Activated CD4-positive, alpha-beta T cell treated with anti-CD3 and anti-CD28 coated beads, Interleukin-2, amount 10 ng/mL, durations not matched to agents 24 days and 14 days (primary cell): ENCODE measurements at places on chromosomes 13 and 19.

GRCh38 chr13:49183672-49184325 is 36.3 kb upstream of the MLNR start:
- no peak for DNase-seq

DNA sequence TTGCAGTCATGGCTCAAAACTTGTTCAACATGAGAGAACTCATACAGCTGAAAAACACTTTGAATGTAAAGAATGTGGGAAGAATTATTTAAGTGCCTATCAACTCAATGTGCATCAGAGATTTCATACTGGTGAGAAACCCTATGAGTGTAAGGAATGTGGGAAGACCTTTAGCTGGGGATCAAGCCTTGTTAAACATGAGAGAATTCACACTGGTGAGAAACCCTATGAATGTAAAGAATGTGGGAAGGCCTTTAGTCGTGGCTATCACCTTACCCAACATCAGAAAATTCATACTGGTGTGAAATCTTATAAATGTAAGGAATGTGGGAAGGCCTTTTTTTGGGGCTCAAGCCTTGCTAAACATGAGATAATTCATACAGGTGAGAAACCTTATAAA is 20.1 kb downstream of the ZNF283 start:
- DNase-seq, result no peak

- peak; percentile 85 for DNase-seq
Measured at GRCh38 chr19:5718579-5719273, 1.2 kb downstream of the LONP1 start.

- no peak for DNase-seq
Measured at GRCh38 chr19:33133438-33134031, 1.6 kb downstream of the WDR88 start.

DNA sequence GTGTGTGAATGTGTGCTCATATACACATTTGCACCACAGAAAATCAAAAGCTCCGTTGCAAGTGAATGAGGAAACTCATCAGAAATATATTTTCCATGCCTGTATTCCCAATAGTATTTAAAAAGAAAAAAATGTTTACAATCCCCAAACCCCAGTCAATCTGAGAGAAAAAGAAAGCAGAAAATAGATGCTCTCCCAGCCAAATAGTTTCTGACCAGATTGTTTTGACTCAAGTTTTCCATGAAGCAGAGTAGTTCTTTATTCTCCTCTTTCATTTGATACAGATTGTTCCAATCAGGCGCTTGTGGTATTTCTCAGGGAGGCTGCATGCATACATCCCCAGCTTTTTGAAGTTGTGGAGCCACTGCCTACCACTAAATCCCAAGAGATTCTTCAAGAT is 110.6 kb downstream of the STARD13 start:
- no peak for DNase-seq

DNA sequence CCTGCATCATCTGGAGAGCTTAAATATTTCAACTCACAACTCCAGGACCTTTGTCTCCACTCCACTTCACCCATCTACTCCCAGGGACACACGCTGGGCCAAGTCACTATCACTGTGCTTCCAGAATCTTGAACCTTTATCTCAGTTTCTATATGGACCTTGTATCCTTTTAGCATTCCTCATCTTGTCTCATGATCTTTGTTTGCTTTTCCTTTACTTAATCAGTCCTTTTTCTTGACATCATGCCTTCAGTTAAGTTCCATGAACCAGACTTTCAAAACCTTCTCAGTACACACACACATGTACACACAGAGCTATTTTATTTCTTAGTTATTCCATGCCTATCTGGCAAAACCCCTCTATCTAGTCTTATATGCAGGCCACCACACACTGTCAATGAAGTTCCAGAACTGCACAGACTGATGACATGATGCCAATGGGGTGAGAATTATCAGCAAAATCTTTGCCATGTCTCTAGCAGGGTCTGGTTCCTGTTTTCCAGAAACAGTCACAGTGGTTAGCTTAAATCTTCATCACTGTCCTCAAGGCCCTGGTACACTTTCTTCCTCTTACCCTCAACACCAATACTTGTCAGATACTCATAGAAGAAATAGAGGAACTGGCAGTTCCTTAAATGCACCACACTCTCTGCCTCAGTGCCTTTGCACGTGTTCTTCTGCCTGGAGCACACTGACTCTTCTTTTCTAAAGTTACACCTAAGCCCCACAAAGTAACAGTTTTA is 77.6 kb upstream of the STARD13 start:
- no peak for DNase-seq

GRCh38 chr13:47917022-47917574 is 84.0 kb downstream of the SUCLA2 start:
- no peak for DNase-seq

GRCh38 chr19:54127688-54128440 is 9.7 kb upstream of the CNOT3 start:
- DNase-seq, result no peak

DNA sequence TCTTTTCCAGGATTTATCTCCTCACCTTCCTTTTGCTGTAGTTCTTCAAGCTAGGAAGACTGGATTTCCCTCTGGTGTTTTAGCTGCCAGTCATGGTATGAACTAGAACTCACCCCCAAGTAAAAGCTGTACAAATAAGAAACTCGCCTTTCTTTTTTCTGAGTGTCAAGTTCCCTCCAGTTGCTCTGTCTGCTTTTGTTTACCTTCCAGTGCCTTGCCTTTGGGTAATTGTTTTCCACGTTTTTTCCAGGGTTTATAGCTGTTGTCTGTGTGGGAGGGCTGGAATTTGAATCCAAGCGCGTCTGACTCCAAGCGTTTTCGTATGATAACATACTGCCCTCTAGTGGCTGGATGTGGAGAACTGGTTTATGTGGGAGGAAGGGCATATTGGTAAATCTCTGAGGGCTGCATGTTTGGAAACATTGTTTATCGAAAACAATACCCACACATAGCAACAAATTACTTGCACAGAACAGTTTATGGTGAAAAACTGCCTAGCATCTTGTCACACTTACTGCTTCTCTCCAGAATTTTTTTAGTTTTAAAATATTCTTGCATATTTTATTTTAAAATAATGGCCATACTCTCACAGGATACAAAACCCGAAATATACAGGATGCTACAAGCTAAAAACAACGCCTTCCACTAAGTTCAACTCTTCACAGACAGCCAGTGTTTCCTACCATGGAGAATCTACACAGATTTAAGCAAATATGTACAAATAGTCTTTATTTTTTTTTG is 19.2 kb downstream of the RCN3 start:
- DNase-seq, result peak; percentile 93

GRCh38 chr19:38564981-38565690 is 52.6 kb downstream of the MAP4K1 start:
- peak; percentile 71 for DNase-seq

DNA sequence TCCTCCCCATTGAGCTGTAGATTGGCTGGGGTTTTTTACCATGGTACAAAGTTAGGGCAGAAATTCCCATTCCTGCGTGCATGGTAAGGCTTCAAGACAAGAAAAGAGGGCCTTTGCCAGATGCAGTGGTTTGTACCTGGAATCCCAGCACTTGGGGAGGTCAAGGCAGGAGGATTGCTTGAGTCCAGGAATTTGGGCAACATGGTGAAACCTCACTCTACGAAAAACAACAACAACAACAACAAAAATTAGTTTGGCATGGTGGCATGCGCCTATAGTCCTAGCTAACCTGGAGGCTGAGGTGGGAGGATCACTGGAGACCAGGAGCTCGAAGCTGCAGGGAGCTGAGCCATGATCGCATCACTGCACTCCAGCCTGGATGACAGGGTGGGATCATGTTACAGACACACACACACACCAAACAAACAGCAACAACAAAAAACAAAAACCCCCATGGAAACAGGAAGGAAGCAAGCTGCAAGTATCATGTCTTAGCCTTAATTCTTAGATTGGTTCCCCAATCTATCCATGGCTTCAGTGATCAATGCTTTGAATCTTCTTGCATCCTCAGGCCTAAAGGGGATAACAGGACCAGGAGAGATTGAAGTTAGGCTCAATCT is 5.5 kb upstream of the WTIP start:
- no peak for DNase-seq

DNA sequence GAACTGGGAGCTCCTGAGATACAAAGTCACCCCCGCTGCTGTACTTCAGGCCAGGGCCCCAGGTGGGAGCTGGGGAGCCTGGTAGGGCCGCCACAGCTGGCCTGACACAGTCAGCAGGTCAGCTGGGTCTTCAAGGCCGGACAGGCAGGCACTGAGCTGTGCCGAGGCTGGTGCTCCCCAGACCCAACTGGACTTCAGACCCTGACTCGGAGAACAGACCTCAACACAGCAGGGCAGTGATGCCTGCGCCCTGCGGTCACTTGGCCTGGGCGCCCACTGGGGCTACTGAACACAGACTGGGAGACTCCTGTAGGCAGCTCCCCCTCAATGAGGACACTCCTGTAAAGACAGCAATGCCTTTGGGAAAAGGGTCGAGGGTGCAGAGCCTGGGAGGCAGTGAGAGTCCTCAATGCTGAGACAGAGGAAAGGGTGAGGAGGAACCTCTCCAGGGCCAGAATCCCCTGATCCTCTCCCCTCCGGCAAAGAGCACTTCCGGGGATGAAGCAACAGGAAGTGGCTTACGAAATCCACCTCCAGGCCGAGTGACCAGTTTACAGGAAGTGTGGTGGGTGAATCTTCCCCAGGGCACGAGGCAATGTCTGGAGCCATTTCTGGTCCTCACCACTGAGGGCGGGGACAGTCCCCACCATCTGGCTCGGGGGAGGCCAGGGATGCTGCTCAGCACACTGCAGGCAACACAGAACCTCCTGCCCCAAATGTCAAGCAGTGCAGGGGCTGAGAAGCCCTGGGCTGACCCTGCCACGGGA is 40.8 kb upstream of the ISYNA1 start:
- DNase-seq, result peak; percentile 84

GRCh38 chr13:29196409-29197074 is 376.4 kb downstream of the MTUS2 start:
- DNase-seq, result no peak

DNA sequence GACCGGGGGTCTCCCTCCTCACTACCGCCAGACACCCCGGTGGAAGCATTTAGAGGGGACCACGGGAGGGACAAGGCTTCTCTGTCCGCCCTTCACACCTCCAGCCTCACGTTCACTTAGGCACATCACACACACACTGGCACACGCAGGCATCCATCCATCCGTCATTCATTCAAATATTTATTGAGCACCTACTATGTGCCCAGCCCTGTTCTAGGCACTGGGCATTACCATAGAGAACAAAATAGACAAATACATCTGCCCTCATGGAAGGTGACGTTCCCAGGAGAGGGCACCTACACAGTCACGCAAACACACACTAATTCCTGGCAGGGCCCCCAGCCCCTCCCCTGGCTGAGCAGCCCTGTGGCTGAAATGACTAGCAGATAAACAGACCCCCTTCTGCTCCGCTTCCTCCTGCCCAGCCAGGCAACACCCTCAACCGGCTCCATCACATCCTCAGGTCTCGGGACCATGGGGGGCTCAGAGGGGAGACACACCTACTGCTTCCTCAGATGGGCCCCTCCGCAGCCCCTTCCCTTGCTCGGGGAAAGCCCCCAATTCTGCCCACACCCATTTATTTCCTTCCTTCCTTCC is 3.7 kb upstream of the NOP53 start:
- DNase-seq, result no peak

- peak; percentile 12 for DNase-seq
Measured at GRCh38 chr13:78029901-78030300, 111.3 kb upstream of the EDNRB start.

GRCh38 chr13:48578516-48579164 is 45.8 kb upstream of the RCBTB2 start:
- DNase-seq, result no peak

- no peak for DNase-seq
Measured at GRCh38 chr19:10010247-10010691, at the start of gene COL5A3. COL5A3 (minus strand) TSS chr19:10010504; CDS start chr19:10010385, 119 bp downstream.

DNA sequence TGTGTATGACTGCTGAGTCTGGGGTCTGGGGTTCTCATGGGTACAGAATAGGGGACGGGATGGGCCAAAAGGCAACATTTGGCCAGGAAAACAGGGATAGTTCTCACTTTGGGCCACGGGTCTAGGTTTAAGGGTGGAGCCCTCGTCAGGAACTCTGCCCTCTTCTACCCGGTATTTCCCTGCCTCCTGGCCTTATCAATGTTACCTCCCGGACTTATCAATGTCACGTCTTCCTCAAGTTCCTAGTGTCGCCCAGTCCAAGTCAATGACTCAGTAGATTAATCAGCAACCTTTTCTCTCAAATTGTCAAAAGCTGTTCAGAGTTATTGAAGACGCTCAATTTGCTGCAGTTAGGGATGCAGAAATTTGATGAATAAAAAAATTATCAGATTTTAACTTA is 234.8 kb downstream of the B3GLCT start:
- no peak for DNase-seq

GRCh38 chr13:96650301-96650886 is 343.9 kb downstream of the OXGR1 start:
- no peak for DNase-seq

DNA sequence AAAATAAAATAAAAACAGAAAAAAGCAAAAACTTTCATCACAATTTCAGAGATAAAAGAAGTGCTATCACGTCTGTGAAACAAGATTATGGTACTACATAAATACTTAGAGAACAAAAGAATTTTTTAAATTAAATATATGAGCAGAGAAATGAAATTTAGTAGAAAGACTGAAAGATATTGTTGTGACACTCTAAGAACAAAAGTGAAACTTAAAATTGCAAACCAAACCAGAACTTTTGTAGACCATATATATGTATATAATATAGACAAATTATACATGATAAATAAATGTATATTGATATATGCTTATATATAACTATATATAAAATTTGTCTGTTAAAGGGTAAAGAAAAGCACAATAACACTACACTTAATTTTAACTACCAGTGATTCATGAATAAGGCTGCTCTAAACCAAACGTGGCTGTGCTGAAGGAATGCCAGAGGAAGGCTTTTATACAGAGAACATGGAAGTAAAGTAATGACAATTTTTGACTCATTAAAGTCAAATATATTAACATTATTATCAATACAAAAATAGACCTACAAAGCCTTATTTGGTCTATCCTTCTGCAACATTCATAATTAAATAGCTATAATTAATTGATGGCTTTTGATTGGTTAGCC is 1516.7 kb upstream of the PCDH20 start:
- no peak for DNase-seq

DNA sequence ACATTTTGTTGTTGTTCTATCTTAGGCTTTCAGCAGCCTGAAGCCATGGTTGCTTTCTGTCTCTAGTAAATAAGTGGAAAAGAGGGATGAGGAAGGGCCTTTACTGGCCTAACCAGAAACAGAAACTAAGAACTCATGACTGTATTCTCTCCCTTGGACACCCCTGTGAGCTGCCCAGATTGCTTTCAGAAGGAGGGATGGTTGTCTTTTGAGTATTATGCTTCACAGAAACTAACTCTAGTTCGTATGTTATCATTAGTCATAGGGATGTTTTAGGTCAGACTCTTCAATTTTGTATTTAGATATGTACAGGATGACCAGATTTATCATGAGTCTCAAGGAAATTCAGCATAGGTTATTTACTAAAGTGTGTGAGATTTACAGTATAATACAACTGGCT is 17.5 kb downstream of the BORA start:
- DNase-seq, result no peak

DNA sequence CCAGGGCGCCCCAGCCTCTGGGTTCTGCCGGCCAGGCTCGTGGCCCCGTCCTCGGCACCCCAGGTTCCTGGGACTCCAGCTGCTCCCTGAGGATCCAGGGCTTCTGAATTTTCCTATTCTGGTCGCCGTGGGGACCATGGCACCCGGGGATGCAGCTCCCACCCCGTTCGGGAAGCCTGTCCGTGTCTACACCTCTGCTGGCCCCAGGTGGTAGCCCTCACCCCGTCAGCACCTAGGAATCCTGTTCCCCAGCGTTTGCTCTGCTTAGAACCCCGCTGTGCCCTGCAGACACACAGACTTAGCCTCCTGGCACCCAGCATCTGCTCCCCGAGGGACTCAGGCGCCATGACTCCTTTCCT is 960 bp downstream of the PPFIA3 start:
- DNase-seq, result peak; percentile 65

GRCh38 chr19:34232566-34233481 is 21.5 kb upstream of the GARRE1 start:
- peak; percentile 70 for DNase-seq
